Foreskin keratinocyte (primary cell): ENCODE measurements at places on chromosomes 3 and 15. TPM values are rescaled to one million over a fixed set of nuclear protein-coding genes. Genes with fewer than 3 reads are reported as not detected.
A peak's percentile ranks its signal among the peaks of the same experiment; 100 is the strongest.

The AGTR1 gene
- total RNA-seq = not detected in 2 replicates

DNA sequence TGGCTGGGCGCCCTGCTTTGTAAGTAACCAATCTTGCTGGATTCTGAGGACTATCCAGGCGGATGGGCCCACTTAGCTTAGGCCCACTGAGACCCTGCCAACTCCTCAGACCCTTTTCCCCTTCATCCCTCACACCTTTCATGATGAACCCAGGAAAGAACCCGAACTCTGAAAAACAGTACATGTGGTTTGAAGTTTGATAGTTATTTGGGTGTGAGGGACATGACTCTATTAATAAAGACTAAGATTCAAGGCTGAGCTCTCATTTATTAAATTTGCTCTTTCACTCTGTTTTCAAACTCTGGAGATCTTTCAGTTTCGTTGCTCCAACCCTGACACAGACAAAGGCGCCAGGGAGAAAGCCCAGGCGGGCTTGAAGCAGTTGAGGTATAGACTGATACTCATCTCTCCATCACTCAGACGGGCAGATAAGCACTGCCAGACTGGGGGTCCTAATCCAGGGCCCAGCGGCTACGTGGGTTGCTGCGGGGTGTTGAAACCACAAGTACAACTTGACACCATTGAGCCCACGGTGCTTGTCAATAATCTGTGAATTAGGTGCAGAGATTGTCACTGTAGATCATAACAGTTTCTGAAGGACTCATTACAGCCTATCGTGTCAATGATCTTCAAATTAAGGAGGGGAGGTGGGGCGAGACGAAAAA, 7.2 kb upstream of the SOX2 start:
- no peak for DNase-seq

DNA sequence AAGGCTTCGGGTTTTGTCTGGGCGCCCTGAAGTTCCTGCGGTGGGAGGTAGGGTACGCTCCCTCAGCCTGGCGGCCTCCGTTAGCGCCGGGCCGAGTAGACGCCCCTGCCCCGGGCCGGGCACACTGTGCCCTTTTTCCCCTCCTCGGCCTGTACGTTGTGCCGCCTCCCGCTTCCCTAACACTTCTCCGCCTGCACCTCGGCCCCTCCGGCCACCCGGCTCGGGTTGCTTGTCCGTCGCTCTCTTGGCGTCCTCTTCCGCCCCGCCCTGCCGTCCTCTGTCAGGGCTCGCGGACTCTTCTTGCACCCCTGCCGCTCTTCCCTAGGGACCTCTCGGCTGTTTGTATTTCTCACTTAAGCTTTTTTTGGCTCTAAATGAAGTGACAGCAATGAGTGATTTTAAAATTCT, 384 bp downstream of the KNL1 start:
- no peak for DNase-seq

DNA sequence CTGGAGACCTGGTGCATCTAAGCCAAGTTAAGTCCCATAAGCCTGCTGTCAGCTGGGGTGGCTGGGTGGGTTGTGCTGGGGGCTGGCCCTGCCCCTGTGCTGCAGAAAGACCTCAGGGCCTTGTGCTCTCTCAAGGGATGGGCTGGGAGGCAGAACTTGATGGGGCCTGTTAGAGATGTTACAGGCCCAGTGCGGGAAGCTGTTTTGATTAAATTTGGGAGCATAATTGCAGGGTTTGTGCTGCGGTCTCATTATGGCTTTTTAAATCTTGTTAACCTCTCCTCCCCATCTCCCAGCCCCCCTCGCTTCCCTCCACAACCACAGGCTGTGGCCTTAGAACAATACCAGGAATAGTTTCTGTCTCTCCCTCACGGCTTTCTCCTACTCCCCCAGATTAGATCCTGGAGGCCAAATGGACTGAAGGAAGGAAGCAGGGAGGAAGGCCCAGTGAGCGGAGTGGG, 87.6 kb upstream of the TLE3 start:
- no peak for DNase-seq

DNA sequence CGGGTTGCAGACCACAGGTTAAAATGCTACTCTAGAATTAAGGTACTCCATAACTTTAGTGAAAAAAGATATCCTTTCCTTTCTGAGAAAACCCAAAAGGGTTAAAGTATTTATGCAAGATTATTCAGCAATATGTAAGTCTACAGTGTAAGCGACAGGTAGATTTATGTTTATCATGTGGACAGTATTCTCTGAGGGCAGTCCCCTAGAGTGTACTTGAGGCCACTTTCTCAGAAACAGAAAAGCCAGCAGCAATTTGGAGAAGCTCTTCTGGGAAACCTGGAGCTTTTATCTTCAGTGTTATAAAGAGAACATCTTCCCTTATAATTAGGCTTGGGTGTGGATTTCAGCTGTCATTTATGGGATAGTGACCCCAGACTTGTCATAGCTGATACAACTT, 8.9 kb downstream of the ST3GAL6 start:
- DNase-seq = no peak

The SIDT1 gene
- 0.03 and 0.11 TPM in 2 replicates for total RNA-seq

DNA sequence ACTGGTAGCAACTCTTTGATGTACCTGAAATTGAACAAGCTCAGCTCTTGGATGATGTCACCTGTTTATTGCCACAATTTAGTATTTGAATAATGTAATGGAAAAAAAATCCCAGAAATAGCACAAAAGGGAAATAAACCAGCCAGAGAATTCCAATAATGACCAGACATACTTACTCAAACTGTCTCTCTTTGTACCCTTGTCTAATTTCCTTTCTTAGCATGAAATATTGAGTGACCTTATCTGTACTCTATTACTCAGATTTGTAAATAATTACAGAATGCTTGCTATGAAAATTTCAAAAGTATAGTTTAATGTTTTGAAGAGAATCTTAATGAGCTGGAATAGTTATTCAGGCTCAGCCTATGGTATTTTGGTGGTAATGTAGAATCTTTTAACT, 555.4 kb upstream of the SGO1 start:
- no peak for DNase-seq

DNA sequence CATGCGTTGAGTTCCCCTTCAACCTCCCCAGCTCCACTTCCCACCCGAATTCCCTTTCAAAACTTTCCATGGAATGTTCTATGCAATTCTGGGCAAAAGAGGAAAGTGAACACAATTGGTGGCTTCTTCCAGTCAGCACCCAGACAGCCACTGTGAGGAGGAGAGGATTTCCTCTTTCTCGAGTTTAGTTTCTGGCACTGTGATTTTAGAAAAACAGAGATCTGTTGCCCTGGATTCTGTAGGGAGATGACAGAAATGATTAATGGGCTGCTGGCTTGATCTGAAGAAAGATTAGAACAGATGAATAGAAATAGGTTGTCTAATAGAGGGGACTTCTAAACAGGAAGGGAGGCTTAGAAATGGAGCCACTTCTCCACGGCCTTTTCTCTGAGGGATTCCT, 172.0 kb downstream of the MCTP2 start:
- no peak for DNase-seq

The DAZL gene
- total RNA-seq = not detected in 2 replicates

GRCh38 chr3:3689601-3690375, 109.4 kb upstream of the LRRN1 start:
- no peak for DNase-seq

The CTXN2 gene
- total RNA-seq = not detected in 2 replicates

DNA sequence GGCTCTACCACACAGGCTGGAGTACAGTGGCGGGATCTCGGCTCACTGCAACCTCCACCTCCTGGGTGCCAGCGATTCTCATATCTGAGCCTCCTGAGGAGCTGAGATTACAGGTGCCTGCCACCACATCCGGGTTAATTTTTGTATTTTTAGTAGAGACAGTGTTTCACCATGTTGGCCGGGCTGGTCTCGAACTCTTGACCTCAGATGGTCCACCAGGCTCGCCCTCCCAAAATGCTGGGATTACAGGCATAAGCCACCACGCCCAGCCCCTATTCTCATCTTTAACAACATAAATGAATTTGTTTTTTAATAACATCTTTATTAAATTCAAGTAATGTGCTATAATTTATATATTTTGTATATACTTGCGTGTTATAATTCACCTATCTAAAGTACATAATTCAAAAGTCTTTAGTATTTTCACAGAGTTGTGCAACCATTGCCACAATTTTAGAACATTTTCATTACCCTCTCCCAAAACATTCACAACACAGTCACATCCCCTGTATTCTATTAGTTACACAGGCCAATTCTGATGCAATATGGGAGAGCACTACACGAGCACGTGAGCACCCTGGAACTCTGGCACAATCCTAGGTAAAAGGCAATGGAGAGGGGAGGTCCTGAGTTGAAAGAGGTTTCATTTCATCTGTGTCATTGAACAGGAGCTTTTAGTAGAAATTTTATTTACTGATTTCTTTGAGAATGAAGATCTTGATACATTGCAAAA, 21.2 kb upstream of the MTMR14 start:
- DNase-seq = no peak

GRCh38 chr3:11545186-11545851, 98.4 kb downstream of the VGLL4 start:
- no peak for DNase-seq

- no peak for DNase-seq
These were observed 75.9 kb upstream of the CADPS start for GRCh38 chr3:62951037-62951613.

- DNase-seq = peak; percentile 70
These were observed 11.2 kb upstream of the ALCAM start for GRCh38 chr3:105355408-105356061.

The NR1D2 gene
- total RNA-seq = 17.5 and 19.9 TPM in 2 replicates

The LMOD3 gene
- total RNA-seq = not detected in 2 replicates

DNA sequence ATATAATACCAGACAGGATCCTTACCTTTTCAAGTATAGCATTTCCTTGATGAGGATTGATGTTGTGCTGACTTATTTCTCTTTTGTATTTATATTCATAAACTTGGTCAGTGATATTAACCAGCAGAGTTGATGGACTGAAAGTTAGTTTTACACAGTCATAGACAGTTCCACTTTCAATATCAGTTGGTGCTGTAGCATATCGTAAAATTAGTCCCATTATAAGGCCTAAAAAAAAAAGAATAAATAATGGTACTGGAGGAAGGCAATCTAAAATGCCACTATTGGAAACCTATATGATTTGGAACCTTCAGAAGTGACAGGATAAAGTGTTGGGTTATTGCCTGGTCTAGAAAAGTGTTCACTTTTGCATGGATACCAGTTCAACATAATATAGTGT, 16.3 kb downstream of the SLC9A9 start:
- no peak for DNase-seq

The UBAP1L gene
- 0.49 and 0.88 TPM in 2 replicates for total RNA-seq

DNA sequence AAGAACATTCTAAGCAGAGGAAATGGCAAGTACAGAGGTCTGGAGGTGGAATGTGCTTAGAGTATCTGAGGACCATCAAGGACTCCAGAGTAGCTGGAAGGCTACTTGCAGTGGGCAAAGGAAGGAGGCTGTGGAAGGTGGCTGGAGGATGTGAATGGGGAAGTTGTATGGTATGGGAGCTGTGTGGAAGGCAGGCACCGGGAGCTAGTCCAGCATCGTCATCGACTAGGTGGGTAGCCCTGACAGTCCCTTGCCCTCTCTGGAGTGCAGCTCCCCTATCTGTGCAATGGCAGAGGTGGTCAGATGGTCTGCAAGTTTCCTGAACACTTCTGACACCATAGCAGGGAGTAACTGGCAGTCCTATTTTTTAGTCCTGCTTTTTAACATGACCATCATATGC, 19.3 kb downstream of the CCDC13 start:
- DNase-seq = no peak

The ZNF80 gene
- total RNA-seq = not detected in 2 replicates

DNA sequence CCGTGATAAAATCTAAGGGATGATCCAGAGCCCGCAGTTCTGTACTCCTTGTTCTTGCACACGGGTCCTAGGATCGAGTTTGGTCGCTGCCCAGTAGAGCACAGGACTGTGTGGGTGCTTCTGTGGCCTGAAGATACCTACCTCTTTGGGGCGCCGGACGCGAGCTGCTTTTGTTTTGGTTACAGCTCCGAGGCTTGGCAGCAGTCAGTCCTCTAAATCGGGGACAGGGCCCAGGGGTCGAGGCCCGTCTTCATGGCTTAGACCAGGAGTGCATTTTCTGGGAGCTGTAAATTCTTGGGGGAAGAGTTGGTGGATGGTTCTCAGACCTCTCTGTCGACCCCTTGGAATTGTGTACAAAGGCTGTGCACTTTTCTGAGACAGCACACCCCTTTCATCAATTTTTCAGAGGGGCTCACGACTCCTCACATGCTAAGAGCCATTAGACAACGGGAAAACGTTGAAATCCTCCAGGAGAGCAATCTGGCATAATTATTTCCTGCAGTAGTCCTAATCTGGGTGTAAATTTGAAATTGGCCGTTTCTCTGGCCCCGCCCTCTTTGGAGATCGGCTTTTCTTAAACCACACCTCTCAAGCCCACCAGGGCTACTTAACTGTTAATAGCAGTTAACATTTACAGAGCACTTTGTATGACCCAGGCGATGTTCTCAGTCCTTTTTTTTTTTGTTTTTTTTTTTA, 928 bp downstream of the CEP97 start:
- no peak for DNase-seq

DNA sequence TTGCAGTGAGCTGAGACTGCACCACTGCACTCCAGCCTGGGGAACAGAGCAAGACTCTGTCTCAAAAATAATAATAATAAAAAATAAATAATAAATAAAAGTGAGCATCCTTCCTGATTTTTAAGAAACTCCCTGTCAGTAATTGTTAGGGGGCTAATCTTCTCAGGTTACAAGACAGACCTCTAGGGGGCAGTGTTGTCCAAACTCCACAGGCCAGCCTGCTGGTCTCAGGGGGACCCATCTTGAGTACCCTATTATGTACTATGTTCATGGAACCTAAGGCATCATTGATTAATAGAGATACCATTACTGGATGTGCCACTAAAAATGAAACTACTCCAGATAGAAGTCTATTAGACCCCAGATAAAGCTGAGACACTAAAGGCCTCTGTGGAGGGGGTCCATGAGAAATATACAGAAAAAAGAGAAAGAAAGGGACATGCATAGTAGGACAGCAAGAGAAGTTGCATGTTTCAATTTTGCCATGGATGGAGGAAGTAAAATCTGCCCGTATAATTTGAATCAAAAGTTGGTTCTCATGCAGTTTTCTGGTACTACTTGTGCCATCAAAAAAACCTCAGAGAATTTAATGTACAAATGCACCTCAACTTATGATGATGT, 85.5 kb upstream of the CDV3 start:
- no peak for DNase-seq

The TRH gene
- not detected in 2 replicates for total RNA-seq

- no peak for DNase-seq
These were observed 147.8 kb downstream of the NEK10 start for GRCh38 chr3:27221264-27221932.

- DNase-seq = no peak
These were observed 305.0 kb downstream of the ZNF385D start for GRCh38 chr3:21446027-21446426.
